Muscle of leg (tissue), 16 donors: ENCODE measurements at places on chromosomes 16 and 17. TPM values are rescaled to one million over a fixed set of nuclear protein-coding genes. Genes with fewer than 3 reads are reported as not detected.

DHX8 gene
- 28.3 TPM for total RNA-seq

TP53TG3F gene
- not detected for total RNA-seq

CD79B gene
- 3.8 TPM for total RNA-seq

RPL13 gene
- total RNA-seq: 5,363 TPM

CCL22 gene
- not detected for total RNA-seq
